Suppressor macrophage treated with lipopolysaccharide for 4 hours (primary cell): ENCODE measurements at places on chromosomes 11 and 22.

- peak; percentile 74 for DNase-seq
Observed at GRCh38 chr11:105100981-105101630, 38.5 kb downstream of the CARD18 start.

DNA sequence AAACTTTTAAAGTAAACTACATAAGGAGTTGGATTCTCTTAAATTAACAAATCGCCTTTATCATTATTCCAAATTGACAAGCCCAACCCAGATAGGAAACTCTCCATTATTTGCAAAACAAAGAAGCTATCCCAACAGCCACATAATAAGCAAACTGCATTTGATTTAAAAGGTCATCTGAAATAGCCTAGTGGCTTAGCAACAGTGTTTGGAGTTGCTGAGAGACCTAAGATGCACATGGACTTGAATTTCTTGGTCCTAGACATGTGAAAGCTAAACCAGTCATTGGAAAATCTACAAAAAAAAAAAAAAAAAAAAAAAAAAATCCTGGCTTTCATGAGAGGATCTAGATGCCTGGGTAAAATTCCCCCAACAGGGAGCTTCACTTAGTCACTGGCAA, 69.5 kb downstream of the PRCP start:
- no peak for DNase-seq

DNA sequence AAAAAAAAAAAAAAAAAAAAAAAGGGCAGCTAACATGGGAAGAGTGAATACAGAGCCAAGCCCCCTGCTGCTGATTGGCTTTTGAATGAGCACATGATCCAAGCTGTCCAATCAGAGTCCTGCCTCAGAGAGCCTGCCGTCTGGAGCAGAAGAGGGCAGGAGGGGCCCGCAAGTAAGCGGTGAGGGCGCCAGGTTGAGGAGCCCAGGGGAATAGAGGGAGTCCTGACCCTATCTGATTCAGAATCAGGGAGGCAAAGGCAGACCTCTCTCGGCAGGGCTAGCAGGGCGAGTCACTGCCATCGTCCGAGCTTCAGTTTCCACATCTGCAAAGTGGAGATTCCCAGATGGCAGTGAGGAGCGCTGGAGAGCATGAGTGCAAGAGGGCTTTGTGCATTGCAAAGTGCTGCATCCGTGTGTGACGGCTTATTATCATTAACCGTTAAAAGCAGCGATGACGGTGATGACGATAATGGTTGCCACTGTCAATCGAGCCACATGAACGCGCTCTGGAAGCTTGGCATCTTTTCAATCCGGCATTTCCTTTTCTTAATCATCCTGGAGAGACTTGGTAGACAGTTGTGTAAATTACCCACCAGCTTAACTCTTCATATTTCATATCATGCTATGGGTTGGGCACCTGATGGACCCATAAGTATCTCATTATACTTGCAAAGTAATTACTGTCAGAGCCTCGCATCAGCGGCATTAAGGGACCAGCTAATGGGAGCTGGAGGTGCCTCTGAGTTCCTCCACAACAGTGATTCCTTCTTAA, 68.6 kb upstream of the ATXN10 start:
- DNase-seq = peak; percentile 27

DNA sequence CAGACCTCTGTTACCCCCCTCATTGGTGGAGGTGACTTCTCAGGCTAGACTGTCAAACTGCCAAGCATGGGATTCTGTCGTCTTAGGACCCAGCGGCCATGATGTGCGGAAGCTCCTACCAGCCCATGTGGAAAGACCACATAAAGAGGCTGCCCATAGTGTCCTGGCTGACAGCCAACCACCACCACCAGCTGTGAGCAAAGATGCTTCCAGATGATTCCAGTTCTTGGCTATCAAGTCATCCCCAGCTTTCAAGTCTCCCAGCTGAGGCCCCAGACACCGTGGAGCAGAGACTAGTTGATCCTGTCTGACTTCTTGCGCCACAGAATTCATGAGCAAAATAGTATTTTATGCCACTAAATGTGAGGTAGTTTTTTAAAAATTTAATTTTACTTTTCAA, 32.9 kb downstream of the SCUBE1 start:
- no peak for DNase-seq

- DNase-seq = no peak
Observed at GRCh38 chr11:45894555-45895247, 9.2 kb downstream of the MAPK8IP1 start.

DNA sequence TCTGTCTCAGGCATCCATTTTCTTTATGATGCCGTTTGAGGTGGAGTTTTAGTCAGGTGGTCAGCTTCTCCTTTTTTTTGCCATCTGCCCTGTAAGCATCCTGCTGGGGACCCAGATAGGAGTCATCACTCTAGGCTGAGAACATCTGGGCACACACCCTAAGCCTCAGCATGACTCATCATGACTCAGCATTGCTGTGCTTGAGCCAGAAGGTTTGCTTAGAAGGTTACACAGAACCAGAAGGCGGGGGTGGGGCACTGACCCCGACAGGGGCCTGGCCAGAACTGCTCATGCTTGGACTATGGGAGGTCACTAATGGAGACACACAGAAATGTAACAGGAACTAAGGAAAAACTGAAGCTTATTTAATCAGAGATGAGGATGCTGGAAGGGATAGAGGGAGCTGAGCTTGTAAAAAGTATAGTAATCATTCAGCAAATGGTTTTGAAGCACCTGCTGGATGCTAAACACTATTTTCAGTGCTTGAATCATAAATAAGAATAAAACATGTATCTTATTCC, 10.9 kb upstream of the HBE1 start:
- peak; percentile 85 for DNase-seq

- DNase-seq = no peak
Observed at GRCh38 chr22:33431300-33431699, 373.1 kb upstream of the SYN3 start.

DNA sequence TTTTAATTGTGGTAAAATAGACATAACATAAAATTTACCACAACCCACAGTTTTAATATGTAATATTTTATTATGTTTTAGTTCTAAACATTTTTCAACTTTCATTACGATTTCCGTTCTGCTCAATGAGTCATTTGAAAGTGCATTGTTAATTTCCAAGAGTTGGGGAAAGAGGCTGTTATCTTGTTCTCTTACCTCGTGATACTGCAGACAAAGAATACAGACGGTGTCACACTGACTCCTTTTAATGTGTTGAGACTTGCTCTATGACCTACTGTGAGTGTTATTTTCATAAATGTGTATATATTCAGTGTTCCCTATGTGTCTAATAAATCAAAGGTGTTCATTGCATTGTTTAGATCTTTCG, 10.8 kb upstream of the RAC2 start:
- DNase-seq = no peak

DNA sequence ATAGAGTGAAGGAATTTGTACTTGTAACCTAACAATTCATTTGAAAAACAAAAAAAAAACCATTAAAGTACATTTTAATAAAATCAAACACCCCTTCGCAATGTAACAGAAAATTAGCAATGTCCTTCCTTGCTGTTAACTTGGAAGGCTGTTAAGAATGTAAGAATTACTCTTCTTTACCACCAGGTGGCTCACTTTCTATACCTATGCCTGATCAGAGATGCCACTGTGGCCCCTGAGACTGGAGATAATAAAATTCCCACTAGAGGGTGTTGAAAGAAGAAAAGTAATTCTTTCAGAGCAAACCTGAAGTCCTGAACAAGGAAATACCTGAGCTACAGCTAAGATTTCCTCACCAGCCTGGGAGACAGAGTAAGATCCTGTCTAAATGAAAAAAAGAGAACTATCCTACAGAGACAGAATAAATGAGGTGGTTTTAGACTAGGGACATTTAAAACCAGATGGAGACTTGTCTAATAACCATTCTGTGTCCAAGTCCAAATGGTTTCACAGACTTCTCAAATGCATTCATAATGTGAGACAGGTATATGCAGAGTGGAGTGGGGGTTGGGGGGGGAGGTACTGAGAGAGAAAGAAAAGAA, 1089.3 kb downstream of the FAM181B start:
- peak; percentile 56 for DNase-seq

DNA sequence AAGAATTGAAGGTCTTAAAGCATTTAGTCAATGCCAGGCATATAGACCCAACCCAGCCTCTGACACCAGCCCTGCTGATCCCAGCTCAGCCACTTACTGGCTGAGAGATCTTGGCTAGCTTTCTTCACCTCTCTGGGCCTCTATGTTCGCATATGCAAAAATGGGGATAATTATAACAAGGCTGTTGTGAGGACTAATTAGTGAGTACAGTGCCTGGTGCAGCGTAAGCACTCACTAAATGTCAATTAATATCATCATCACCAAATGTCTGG, 10.5 kb downstream of the CHST1 start:
- DNase-seq = no peak

DNA sequence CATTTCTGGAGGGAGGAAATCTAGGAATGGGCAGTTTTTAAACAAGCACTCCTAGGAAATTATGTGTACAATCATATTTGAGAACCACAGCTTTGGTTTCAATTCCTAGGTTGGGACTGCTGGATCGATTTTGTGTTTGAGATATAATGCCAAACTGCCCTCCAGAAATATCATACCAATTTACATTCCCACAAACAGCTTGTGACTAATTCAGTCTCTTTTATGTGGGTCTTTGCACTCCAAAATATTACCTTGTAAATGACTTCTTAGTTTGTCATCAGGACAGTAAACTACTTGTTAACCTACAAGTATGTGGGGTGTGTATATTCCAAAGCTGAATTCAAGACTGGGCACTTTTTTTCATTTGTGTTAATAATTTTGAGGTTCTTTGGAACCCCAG, 9.8 kb upstream of the BARX2 start:
- no peak for DNase-seq

DNA sequence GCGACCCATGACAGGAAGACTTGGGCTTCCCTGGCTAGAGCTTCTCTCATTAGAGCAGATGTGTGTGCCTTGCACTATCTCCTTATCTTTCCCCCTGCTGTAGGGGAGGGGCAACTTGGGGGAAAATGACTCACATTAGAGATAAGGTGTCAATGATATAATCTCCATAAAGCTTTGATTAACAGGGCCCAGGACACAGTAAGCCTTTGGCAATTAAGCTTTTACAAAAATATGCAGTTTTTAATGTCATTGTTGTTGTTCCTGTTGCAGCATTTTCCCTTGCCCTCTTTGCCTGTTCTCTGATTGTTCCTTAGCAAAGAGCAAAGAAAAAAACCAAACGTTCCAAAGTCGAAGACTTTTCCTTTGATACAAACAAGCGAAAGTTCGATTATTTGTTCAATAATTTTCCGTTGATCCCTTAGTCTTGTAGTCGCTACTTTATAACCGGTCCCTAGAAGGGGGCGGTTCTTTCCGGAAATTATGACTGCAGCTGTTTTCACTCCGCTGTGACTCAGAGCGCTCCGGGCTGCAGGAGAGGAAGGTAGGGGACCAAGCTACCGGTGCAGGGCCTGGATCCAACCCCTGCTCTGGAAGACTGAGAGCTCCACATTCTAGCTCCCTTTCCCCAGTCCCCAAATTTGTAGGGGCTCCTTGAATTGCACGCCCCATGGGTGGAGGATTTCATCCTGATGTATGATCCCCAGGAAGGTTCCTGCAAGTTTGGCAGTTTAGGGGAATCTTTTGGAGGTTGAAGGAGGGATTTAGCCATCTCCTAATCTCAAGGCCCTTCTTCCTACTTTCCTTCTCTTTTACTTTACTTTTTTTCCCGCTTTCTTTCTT, at the start of gene VWA5A:
TSS of gene VWA5A (plus strand) at position 509 of the 840 bp plus-strand sequence. CDS start 2,062 bp downstream, outside the sequence.
- peak; percentile 89 for DNase-seq

GRCh38 chr22:42173183-42173926, 42.7 kb upstream of the CYP2D6 start:
- no peak for DNase-seq

DNA sequence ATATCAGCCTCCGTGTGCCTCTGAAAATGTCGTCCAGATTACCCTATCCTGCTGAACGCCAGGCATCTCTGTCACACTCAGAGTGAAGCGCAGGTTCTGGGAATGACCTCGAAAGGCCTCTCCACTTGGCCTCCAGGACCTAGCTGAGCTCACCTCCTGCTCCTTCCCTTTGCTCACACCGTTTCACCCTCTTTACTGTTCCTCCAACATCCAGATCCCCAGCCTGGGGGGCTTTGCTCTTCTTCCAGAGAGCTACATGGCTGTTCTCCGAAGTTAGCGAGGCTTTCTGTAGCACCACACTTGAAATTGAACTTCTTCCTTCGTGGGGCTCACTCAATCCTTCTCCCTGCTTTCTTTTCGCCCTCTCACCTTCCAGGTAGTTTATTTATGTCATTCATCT, 27.9 kb downstream of the GLB1L2 start:
- no peak for DNase-seq

- no peak for DNase-seq
Observed at GRCh38 chr22:47206164-47206563, 443.7 kb downstream of the TBC1D22A start.

DNA sequence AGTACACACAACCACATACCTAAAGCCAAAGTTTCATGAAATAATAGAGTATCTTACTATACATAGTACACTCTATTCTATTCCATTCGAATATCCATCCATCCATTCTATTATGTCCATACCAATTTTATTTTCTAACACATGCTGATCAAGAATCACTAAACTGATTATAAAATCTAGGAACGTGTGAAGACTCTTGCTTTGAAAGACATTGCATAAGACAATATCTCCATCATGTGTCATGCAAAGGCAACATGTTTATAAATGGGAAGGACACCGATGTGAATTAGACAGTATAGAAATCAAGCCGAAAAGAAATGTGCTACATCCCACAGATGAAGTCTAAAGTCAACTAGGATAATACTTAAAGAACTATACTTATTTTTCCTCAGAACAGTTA, 1561.5 kb upstream of the TENM4 start:
- no peak for DNase-seq

GRCh38 chr11:105361651-105362050, 222.1 kb upstream of the CARD18 start:
- DNase-seq = no peak

GRCh38 chr11:45885274-45885920, at the start of gene MAPK8IP1:
MAPK8IP1 (plus strand) TSS chr11:45885651; CDS start chr11:45885821, 170 bp downstream.
- peak; percentile 47 for DNase-seq

DNA sequence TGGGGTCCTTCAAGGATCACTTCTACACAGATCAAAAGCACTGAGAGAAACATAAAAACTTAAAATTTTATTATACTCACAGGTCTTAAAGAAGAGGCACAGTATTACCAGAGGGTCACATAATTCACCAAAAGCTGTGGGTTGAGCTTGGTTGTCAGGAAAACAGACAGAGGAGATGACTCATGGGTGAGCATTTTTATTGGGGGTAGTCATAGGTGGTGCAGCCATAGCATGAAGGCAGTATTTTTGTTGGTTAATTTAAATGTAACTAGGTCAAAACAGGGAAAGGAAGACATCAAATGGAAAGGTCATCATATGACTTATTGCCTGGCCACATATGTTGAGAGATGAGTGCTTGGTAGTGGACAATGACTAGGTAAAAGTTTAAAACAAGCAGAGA, 24.2 kb downstream of the OR5B17 start:
- no peak for DNase-seq
